Central memory CD4-positive, alpha-beta T cell (primary cell): ENCODE measurements at places on chromosomes 7 and 10.

GRCh38 chr7:79531905-79532664, 78.6 kb upstream of the MAGI2 start:
- no peak for DNase-seq

DNA sequence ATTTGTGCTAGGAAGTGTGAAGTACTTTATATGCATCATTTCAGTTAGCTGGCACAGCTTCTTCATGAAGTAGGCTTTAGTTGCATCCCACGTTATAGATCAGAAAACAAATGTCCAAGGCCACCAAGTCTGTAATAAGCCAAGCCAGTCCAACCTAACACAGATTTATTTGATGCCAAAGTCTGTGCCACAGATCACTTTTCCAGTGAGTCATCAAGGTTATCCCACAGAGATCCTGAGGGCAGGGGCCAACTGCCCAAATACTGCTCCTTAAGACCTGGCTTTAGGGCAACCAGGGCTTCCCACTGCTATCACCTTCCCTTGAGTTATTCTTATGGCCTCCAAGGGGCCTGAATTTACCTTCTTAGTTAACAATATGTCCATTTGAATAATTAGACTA, 1340.4 kb downstream of the XPNPEP1 start:
- DNase-seq: no peak

DNA sequence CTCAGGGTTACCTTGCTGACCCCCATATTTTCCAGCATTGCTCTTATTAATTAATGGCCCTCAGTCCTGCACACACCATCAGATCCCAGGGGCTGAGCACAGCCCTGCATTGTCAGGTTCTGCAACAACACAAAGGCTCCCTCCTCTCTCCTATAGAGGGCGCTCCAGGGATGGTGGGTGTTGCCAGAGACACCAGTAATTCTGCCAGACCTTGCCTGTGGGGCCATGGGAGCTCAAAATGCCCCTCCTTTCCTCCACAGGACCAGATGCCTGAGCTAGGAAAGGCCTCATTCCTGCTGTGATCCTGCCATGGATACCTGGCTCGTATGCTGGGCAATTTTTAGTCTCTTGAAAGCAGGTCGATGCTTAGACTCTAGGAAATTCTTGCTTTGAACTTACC, 42.8 kb upstream of the PRSS58 start:
- peak; percentile 31 for DNase-seq

DNA sequence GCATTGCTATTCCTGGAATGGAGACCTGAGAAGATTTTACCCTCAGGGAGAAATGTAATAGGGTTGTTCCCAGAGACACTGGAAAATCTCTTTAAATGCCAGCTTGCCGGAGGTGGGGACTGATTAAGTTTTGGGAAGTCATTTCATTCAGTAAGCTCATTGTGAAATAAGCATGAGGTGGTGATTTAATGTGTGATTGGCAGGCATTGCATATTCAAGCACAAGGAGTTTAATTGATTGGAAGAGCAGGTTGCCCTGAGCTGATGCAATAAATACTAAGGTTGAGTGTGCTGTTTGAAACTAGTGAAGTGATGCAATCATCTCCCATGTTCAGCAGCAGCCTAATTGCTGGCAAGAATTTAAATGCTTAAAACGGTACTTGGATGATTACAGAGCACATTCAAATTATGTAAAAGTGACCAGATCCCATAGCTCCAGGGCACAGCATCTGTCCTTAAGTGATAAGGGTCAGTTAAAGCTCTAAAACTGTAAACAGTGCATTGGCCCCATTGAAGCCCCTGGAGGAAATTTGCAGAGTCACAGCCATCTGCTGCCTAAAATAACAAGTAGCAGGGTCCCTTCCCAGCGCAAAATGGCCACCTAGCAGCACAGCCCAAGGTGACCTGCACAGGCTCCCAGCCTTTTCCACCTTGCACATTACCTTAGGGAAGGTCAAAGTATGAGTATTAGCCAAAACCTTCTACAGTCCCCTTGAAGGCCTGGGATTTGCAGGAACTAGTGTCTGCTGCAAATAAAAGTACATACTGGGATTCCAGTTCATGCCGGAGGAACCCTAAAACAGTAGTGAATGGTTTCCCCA, 92.1 kb downstream of the CCDC71L start:
- no peak for DNase-seq

GRCh38 chr10:12777840-12778585, 223.5 kb downstream of the CCDC3 start:
- no peak for DNase-seq

- no peak for DNase-seq
Measured at GRCh38 chr7:68235937-68236336, 1239.3 kb downstream of the TYW1 start.

- DNase-seq: no peak
Measured at GRCh38 chr7:137626469-137627067, 220.2 kb downstream of the DGKI start.

DNA sequence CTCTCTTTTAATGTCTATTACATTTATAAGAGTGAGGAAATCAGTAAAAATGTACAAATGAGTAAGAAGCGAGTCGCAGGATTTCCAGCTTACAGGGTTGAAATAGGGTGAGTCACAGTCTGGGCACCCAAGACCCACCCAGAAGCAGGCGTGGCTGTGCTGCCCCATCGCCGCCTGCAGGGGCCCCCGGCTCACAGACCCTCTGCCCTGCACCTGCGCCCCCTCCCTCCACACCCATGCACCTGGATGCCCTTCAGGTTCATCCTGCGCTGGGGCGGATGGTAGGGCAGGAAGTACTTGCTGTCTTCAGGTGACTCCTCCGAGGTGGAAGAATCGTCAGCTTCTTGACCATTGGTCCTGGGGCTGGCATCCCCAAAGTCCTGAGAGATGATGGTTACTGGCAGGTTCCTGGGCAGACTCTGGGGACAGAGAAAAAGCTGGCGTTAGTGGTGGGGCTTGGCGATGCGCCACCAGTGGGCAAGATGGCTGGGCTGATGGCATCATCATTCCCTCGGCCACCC, 90.2 kb upstream of the GNA12 start:
- no peak for DNase-seq

DNA sequence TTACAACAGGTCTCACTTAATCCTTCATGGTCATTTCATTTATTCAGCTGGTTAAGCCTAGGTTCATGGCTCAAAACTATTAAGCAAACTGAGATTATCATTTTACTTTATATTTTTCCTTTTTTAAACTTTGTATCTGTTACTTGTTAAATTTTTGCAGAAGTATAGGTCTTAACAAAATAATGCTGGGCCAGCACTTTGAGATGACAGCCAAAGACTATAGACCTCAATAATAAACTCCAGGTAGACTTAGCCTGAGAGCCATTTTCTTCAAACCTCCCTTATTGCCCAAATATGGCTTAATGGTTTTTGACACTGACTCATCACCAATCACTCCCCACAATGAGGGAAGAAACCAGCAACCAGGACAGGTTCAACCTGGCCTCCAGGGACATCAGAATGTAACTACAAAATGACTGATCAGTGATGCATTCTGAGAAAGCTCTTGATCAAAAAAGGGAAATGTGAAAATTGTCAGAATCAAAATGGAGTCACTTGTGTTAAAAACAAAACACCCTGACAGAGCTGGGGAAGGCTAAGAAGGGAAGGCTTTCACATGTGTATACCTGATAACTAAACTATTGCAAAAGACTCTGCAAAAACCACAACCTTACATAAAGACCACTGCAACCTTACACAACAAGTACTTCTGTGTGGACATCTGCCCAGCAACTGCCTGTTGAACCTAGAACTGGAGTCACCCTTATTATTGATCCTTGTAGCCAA, 2.1 kb upstream of the CCDC126 start:
- DNase-seq: no peak

DNA sequence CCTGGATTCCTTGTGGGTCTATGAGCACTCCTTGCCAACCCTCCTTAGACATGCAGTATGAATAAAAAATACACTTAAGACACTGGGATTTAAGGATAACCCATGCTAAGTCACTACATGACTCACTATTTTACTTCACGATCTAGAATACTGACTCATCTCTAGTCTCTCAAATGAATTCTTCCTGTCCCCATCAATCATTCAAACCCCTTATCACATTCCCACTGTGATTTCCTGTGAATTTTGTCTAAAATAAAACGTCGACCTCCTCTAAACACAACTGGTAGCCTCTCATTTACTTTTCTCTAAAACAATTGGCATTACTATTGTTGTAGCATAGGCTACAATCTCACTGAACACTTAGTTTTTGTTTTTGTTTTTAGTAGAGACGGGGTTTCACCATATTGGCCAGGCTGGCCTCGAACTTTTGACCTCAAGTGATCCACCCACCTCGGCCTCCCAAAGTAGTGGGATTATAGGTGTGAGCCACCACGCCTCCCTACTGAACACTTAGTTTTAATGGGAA, 3.9 kb upstream of the IQUB start:
- no peak for DNase-seq

DNA sequence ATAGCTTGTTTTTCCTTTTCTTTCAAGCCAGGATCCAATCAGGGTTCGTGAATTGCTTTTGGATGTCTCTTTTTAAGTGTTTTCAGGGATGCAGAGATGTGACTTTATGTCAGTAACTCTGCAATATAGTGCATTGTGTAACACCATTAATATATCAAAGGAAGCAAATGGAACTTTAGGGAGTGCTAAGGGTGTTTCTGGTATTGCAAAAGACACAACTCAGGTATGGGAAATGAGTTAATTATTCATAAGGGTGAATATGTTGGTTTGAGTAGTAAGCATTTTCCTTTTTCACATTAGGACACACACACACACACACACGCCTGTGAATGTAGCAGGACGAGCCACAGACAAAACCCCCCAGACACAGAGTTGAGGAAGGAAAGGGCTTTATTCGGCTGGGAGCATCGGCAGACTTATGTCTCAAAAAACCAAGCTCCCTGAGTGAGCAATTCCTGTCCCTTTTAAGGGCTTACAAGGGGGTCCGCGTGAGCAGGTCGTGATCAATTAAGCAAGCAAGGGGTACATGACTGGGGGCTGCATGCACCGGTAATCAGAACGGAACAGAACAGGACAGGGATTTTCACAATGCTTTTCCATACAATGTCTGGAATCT, 31.8 kb upstream of the GSDME start:
- DNase-seq: no peak

DNA sequence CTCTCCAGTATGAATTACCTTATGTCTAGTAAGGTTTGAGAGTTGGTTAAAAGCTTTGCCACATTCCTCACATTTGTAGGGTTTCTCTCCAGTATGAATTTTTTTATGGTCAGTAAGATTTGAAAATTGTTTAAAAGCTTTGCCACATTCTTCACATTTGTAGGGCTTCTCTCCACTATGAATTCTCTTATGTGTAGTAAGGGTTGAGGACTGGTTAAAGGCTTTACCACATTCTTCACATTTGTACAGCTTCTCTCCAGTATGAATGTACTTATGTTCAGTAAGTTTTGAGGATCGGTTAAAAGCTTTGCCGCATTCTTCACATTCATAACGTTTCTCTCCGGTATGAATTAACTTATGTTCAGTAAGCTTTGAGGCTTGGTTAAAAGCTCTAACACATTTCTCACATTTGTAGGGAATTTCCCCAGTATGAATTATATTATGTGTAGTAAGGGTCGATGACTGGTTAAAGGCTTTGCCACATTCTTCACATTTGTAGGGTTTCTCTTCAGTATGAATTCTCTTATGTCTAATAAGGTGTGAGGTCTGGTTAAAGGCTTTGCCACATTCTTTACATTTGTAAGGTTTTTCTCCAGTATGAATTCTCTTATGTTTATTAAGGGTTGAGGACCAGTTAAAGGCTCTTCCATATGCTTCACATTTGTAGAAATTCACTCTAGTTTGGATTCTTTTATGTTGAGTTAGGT, 12.2 kb downstream of the ZNF117 start:
- DNase-seq: no peak

GRCh38 chr10:110845756-110846620, 25.7 kb upstream of the PDCD4 start:
- DNase-seq: no peak

DNA sequence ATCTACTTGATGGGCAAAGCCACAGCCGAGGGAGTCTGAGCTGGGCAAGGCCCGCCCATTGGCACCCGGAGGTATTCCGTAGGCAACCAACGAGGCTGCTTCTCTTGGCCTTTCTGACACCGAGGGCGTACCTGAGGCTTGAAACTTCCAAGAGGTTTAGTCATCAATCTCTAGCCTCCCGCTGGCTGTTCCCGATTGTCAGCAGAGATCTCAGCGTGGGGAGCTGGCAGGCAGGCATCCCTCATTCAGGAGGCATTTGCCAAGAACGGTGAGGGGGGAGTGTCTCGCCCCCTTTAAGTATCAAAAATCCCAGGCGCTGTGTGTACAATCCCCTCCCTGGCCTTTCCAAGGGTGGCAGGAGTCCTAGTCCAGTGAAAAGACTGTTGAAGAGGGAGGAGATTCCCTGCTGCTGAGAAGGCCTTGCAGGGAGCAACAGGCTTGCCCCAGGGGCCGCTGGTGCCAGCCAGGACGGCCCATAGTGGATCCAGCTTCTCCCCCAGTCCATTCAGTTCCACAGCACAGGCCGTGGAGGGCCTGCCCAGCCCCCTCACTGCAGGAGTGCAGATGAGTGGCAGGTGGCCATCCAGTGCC, 39.7 kb downstream of the OAT start:
- DNase-seq: no peak

GRCh38 chr7:66731986-66732385, 8.5 kb upstream of the RABGEF1 start:
- no peak for DNase-seq

- no peak for DNase-seq
Measured at GRCh38 chr7:105320896-105321295, 67.8 kb downstream of the SRPK2 start.

GRCh38 chr7:156024201-156024600, 211.9 kb upstream of the SHH start:
- DNase-seq: no peak

DNA sequence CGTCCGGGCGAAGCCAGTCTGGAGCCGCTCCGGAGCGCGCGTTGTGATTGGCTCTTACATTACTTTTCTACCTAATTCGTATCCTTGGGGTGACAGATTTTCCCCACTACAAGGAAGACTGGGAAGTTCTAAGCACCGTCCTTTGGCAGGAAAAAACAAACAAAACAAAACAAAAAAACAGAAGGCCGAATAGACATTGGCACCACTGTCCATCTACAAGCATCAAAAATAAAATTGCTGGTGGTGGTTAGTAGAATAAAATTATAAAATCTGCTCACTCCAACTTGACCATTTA, 651 bp upstream of the SKAP2 start:
- DNase-seq: no peak

- DNase-seq: no peak
Measured at GRCh38 chr10:109906316-109906715, 17.0 kb downstream of the XPNPEP1 start.

DNA sequence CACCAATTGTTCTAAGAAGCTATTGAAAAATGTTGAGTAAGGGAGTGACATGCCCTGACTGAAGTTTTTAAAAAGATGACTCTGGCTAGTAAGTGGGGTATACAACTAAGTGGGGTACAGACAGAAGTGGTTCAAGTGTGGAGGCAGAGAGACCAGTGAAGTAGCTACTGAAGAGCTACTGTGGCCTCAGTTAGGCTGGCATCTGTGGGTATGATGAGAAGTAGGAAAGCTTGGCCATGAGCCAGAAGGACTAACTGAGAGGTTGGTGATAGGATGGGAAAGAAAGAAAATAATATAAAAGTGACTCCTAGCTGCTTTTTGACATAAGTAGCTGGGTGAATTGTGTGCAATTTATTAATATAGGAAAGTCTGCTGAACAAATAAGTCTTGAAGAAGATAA, 176.6 kb downstream of the SEMA3D start:
- DNase-seq: no peak

- DNase-seq: no peak
Measured at GRCh38 chr10:46250898-46251856, 35.6 kb upstream of the ANTXRL start.

- DNase-seq: no peak
Measured at GRCh38 chr10:59177031-59177797, 771 bp downstream of the PHYHIPL start.
